ENCODE measurements at places on chromosomes 12 and 14.

DNA sequence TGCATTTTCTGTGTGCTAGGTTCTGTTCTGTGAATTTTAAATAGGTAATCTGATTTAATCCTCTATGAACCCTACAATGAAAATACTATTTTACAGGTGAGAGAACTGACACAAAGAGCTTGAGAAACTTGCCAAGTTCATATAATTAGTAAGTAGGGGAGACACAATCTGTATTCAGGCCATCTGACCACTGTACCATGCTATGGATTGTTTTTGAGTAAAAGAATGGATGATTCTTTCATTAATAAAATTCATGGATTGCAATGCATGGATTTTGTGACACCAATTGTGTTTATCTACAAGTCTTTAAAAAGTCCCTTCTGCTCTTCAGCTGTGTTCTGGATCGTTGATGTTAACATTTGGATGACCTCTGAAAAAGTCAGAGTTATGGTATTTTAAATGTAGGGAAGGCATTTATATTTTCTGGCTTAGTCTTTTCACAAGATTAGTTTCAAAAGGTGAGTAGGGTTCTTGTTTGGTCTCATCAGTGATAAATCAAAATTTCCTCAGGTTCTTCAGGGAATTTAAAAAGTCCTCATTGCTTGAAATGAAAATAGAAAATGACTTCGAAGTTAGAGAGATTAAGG, 15.4 kb upstream of the DYRK2 start:
- no peak for DNase-seq

GRCh38 chr12:40058721-40059190, 47.1 kb downstream of the SLC2A13 start:
- no peak for DNase-seq

GRCh38 chr12:53751336-53752191, at the start of gene CISTR:
Gene CISTR (minus strand): TSS chr12:53751979.
- DNase-seq = no peak

DNA sequence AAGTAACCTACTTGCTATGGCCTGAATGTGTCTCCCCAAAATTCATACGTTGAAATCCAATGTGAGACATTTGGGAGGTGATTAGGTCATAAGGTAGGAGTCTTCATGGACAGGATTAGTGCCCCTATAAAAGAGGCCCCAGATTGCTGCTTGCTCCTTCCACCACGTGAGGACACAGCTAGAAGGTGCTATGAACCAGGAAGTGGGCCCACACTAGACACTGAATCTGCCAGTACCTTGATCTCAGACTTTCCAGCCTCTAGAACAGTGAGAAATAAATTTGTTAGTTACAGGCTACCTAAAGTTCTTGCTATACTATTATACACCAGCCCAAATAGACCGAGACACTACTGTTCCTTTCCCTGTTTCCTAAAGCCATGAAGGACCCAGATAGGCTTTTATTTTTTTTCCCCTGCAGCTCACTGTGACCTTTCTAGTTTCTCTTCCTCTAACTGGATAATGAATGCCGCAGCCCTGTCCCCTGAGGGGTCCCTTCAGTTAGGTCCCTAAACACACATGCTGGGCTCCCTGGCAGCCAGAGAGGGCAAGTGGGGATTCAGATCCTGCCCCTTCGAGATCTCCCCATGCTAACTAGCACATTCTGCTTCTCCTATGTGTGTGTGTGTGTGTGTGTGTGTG, 19.3 kb downstream of the SLC25A3 start:
- DNase-seq = no peak

- DNase-seq = no peak
Observed at GRCh38 chr12:74370608-74371216, 166.9 kb upstream of the ATXN7L3B start.

DNA sequence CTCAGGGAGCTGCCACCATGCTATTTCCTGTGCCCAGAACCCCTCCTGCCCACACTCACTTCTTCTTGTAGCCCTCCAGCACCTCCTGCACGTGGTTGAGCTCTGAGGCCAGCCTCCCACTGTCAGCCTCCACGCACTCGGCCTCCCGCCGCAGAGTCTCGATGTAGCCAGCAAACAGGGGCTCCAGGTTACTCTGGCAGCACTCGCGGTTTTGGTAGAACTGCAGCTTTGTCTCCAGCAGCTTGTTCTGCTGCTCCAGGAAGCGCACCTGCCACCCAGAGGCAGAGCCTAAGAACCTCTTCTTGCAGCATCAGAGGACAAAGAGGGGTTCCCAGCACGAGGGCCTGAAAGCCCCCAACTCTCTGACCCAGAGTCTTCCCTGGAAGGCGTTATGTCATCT, 2.1 kb downstream of the KRT83 start:
- no peak for DNase-seq

DNA sequence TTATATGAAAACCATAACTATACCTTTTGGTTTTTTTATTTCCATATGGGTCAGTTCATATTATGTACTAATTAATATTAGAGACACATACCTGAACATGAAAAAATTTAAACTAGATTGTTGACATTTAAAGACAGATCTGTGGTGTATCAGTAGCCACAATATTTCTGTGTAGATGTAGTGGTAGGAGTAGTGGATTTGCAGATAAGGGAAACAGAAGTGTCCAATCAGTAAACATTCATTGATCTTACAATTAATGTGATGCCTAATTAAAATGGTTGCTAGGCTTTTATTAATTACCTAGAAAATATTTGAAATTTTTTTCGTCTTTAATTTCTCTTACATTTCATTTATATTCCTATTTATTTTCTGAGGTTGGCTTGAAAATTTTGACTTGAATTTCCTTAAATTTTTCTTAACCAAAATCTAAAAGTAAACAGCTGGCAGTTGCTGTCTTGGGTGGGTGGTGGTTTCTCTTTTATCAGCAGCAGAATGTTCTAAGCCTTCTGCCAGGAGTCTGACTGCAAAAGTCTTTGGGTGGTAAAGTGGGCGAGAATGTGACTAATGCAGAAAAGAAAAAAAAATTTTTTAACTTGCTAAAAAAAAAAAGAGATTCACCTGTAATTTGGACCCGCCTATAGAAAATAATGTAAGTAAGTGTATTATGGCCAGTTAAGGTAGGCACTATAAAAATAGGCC, 2.4 kb downstream of the FGFR1OP2 start:
- no peak for DNase-seq

DNA sequence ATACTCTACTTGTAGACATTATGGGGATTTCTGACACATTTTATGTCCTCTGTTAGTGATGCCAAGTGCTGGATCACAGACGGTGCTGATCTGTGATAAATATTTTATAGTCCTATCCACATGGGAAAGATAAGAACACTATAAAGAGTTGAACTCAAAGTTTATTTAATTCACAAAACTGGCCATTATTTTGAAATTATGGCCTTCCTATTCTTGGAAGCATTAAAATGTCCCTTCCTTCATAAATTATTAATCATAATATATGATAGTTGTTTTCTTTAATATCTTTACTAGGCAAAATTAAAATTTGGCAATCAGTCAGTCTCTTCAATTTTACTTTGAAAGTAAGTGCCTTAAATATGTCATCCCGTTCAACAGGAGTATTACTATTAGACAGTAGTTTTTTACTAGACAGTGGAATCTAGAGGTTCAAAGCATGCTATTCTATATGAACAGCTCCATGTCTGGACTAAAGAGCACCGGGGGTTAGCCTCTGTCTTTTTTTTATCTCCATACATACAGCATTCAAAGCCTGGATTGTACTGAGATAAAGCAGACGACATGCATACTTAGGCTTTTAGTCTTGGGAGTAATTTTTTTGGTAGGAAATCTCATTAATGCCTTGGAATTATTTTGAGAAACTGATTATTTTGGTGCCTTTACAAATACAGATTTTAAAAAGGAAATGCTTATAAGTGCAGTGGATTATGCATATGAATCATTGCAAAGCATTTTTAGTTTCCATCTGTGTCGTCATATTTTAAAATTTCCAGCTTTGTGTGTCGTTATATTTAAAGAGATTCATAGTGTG, 306.1 kb upstream of the RGS6 start:
- DNase-seq = no peak

DNA sequence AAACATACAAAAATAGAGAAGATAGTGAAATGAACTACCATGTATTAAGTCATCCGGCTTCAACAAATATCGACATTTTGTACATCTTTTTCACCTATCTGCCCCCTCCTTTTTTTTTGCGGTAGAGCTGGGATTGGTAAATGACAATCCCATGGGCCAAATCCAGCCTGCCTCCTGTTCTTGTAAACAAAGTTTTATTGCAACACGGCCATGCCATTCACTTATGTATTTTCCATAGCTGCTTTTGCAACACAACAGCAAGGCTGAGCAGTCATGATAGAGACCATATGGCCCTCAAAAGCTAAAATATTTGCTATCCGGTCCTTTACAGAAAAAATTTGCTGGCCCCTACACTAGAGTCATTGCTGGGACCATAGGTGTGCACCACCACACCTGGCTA, 58.1 kb upstream of the PLEKHG3 start:
- DNase-seq = no peak

- DNase-seq = no peak
Observed at GRCh38 chr12:58425481-58426392, 484.4 kb downstream of the ATP23 start.

- no peak for DNase-seq
Observed at GRCh38 chr14:103132381-103133209, 9.3 kb downstream of the TNFAIP2 start.

- no peak for DNase-seq
Observed at GRCh38 chr12:24045816-24046257, 96.4 kb upstream of the SOX5 start.

- no peak for DNase-seq
Observed at GRCh38 chr12:54603872-54604271, 15.4 kb upstream of the PPP1R1A start.

GRCh38 chr14:84610086-84610485, 919.9 kb upstream of the FLRT2 start:
- no peak for DNase-seq

- no peak for DNase-seq
Observed at GRCh38 chr12:109604132-109604585, 30.6 kb downstream of the MVK start.

- no peak for DNase-seq
Observed at GRCh38 chr12:102962532-102962931, 5.1 kb downstream of the ASCL1 start.

- no peak for DNase-seq
Observed at GRCh38 chr14:54845641-54846040, 57.0 kb downstream of the GCH1 start.

DNA sequence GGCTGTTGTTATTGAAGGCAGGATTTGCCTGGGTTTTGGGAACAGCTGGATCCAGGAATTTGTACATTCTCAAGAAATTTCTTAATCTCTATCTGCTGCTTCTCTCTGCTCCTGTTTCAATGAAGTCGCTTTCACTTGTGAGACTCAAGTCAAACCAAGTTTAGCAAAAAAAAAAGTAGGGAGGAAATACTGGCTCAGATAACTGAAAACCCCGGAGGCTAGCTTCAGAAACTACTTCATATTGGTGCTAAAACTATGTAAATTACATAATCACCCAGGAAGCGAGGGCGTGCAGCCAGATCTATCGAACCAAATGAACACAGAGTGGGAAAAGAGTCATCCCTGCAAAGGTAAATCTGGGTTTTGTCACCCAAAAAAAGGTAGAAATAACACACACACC, 68.3 kb upstream of the FICD start:
- no peak for DNase-seq

DNA sequence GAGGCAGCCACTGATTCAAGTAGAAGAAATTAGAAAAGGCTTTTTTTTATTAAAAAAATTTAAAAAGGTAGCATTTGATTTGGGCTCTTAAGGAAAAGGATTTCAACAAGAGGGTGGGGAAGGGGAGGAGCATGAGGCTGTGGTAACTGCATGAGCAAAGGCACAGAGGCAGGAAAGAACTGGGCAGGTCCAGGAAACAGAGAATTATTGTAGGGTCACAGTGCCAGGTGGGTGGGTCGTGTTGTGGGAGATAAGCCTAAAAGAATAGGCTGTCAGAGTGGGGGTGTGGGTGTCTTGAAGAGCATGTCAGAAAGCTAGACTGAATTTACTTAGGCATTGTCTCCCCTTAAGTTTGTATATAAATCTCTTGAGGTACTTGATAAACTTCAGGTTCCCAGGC, 7.8 kb downstream of the LIMA1 start:
- no peak for DNase-seq

DNA sequence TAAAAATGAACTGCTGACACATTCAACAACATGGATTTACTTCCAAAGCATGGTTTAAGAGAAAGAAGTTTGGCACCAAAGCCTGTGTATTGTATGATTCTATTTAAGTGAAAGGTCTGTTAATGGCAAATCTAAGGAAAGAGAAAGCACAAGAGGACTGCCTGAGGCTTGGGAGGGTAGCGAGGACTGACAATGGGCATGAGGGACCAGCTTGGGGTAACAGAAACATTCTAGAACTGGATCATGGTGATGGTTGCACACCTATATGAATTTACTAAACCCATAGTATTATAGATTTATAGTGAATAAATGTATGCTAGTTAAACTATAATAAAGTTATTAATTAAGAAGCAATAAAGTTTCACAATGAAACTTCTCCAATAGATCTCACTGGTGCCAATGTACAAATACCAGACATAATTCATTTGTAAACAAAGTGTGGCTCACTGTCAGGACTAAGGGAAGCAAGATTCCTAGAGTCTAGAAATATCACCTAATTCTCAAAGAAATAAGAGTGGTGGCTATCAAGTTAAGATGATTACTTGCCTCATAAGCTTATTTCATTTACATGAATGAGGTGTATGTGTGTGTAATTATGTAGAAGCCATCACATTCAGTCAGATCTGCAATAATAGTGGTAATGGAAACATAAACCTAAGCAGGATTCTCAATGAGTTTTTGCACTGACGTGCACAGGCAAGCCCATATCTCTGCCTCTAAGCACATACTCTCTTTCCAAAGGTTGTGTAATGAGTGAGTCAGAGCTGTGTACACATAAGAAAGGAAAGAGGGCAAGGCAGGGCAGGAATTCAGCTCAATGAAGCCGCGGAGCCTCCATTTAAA, 353.4 kb downstream of the KCNH5 start:
- DNase-seq = no peak

GRCh38 chr12:131607658-131608447, 103.0 kb upstream of the SFSWAP start:
- DNase-seq = no peak

DNA sequence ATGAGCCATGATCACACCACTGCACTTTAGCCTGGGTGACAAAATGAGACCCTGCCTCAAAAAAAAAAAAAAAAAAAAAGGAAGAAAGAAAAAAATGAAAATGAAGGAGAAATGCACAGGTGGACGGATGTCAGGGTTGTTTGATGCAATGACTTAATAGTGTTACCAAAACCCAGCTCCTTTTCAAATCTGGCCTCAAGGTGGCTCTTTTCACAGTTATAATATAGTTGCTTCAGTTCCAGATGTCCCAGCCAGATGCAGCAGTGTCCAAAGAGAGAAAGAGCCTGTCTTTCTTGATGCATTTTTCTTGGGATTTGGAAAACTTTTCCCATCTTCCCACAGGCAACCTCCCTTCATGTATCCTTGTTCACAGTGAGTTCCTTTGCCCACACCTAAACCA, 36.5 kb downstream of the KCNMB4 start:
- DNase-seq = no peak

- DNase-seq = no peak
Observed at GRCh38 chr12:4910502-4911315, 1.0 kb downstream of the KCNA1 start.

DNA sequence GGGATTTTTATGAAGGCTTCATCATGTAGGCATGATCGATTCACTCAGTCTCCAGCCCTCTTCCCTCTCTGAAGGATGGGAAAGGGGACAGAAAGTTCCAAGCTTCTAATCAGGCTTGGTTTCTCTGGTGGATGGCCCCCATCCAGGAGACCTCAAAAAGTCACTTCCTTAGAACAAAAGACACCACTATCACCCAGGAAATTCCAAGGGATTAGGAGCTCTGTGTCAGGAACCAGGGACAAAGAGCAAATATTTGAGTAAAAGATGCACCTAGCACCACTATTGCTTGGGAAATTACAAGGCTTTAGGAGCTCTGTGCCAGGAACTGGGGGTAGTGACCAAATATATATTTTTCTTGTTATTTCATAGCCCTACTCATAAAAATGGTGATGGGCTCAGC, 33.6 kb upstream of the TMX1 start:
- DNase-seq = no peak
